ENCODE measurements at places on chromosomes 3 and 15.

GRCh38 chr3:5250467-5251195, 63.1 kb downstream of the EDEM1 start:
- no peak for DNase-seq

DNA sequence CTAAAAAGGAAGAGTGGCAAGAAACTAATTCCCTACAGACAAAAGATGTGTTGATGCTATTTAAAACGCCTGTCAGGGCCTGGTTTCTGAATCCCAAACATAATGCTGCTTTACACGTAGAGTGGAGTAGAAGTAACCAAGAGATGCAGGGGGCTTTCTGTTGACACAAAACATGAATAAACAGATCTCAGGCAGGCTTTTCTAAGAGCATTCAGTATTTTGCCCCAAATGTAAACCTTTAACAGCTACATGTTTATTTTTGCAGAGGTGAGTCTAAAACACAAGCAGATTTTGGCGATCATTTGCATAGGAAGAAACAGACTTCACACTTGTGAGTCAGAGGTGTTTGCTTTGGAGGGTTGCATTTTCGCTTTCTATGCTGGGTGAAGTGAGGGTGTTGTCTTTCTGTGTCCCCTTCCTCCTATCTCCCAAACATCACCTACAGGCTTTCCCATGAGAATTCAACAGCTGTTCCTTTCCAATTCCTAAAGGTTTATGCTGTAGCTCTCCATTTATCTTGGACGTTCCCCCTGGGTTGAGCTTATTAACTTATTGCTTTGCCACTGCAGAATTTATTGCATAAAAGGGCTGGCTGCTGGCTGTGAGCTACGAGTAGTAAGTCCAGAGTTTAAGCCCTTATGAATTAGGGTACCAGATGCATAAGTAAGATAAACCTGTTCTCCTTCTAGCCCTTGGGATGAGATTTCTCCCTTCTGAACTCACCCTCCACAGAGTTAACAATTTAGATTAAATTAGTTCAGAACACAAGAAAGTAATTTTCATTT, 156.7 kb downstream of the DIPK2A start:
- DNase-seq: no peak

- no peak for DNase-seq
Observed at GRCh38 chr15:82003916-82004315, 41.9 kb downstream of the MEX3B start.

DNA sequence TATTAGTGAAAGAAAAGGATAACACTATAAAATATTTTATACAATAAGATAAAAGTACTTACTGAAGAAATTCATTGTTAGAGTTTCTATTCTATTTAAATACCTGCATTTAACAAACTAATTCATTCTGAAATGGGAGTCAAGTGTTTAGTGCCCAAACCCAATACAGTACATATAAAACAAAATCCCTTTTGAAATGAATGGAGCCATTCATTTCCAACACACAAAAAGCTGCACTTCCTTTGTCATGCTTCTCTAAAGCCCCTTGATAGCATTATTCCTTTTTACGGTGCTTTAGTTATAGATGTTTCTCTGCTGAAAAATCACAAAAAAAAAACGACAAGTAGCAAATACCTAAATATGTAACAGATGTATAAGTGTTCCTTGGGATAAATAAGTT, 596.3 kb downstream of the ZIC1 start:
- DNase-seq: no peak

- no peak for DNase-seq
Observed at GRCh38 chr3:168813225-168813802, 717.6 kb upstream of the GOLIM4 start.

- no peak for DNase-seq
Observed at GRCh38 chr3:122001892-122002291, 20.2 kb downstream of the ILDR1 start.

DNA sequence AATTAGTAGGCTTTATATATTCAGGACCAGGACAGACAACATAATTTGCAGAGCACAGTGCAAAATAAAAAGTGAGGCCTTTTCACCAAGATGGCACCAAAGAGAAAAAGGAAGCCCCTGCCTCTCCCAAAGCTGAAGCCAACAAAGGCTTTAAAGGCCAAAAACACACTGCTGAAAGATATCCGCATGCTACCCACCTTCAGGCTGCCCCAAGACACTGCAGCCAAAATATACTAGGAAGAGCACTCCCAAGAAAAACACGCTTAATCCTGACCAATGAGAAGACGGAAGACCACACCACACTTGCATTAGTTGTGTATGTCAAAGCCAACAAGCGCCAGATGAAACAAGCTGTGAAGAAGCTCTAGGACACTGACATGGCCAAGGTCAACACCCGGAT, 38.0 kb downstream of the PIK3CB start:
- DNase-seq: no peak

GRCh38 chr3:13598926-13599886, 50.3 kb downstream of the FBLN2 start:
- DNase-seq: no peak

- no peak for DNase-seq
Observed at GRCh38 chr3:72041511-72041910, 256.6 kb upstream of the PROK2 start.

GRCh38 chr3:175192536-175192935, 333.4 kb downstream of the NAALADL2 start:
- no peak for DNase-seq
